ENCODE measurements at places on chromosomes 5 and 9.
A peak's percentile ranks its signal among the peaks of the same experiment; 100 is the strongest.

GRCh38 chr5:146079695-146080373 is 25.5 kb downstream of the PLAC8L1 start:
- DNase-seq, result no peak

DNA sequence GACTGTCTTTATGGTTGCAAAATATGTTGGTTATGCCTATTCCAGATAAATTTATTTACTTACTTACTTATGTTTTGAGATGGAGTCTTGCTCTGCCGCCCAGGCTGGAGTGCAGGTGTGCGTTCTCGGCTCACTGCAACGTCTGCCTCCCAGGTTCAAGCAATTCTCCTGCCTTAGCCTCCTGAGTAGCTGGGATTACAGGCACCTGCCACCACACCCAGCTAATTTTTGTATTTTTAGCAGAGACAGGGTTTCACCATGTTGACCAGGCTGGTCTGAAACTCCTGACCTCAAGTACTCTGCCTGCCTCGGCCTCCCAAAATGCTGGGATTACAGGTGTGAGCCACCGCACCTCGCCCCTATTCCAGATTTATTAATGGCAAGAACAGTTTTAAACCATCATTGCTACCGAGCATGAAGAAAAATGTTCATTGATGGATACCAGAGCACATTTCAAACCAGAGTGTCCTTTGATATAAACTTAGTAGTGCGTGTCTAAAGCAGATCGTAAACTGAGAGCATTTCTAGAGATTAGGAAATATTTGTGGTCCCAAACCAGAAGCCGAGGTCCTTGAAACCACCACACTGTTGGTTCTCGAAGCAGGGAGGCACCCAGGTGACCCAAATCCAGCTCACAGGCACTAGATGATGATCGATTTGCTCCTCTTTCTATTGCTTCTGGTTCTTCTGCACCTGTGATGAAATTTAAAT is 85.2 kb downstream of the GRAMD2B start:
- DNase-seq, result no peak

GRCh38 chr9:6757456-6758247 is at the start of gene KDM4C:
Gene KDM4C (plus strand): TSS chr9:6757973. CDS start chr9:6792989, 35,016 bp downstream.
- no peak for DNase-seq

DNA sequence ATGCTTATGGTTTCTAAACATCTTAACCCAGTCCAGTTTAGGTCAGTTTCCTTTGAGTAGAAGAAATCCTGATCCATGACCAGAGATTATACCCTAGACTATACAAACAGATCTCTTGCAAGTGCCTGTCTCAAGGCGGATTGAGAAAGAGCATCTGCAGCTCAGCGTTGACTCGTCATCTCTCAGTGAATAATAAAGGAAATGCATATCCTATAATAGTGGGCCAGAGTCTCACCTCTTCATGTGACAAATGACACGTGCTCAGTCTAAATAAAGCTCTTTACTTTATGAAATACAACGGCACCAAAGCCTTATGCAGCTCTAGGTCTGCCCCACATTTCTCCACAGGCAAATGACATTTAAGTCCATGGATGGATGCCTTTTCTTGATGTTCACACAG is 179.4 kb upstream of the NR3C1 start:
- DNase-seq, result no peak

DNA sequence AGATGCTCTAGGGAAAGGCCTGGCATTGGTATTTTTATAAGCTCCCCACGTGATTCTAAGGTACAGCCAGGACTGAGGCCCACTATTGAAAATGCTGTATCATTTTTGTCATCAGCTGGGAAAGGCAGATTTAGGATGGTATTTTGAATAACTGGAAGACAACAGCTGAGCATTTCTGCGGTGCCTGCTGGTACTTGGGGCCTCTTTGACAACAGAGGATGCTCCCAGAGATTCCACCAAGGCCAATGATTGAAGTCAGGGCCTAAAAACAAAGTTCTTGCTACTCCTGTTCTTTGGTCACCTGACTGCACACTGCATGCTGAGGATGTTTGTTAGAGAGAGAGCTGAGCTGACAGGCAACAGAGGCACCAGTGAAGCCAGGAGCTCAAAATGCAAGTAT is 8.1 kb downstream of the FBLL1 start:
- DNase-seq, result no peak

DNA sequence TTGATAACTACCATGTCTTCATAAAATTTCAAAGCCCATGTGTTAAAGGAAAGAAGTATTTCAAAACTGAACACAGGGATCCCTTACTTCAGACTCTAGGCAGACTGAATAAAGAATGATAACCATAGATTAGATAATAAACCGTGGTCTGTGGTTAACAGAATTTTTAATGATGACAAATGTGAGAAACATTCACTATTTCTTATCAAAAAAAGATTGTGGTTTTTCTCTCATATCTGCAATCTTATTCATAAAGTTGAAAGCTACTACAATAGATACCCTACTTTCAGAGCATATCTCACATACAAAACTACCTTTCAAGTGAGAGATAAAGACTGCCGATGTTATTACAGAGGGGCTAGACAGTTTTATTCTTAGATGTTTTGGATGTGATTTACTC is 816.8 kb upstream of the DMAC1 start:
- no peak for DNase-seq

GRCh38 chr5:84453405-84453804 is 68.7 kb upstream of the EDIL3 start:
- DNase-seq, result no peak

GRCh38 chr5:151735646-151736045 is 22.8 kb downstream of the ATOX1 start:
- no peak for DNase-seq

DNA sequence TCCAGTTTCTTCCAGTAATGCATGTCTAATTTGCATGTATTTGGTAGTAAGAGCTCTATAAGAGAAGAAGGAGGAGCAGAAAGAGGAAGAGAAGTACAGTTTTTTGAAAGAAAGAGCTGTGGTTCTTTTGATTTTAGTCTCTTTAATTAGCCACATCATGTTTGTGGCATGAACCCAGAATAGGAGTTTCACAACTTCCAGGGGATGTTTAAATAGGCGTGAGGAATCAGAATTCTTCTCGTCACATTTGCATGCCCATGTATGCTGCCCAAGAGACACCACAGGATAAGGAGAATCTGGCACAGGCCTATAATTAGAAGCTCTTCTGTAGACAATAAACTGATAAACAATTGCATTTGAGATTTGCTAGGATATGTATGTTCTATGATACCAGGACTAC is 78.7 kb downstream of the GAS1 start:
- no peak for DNase-seq

DNA sequence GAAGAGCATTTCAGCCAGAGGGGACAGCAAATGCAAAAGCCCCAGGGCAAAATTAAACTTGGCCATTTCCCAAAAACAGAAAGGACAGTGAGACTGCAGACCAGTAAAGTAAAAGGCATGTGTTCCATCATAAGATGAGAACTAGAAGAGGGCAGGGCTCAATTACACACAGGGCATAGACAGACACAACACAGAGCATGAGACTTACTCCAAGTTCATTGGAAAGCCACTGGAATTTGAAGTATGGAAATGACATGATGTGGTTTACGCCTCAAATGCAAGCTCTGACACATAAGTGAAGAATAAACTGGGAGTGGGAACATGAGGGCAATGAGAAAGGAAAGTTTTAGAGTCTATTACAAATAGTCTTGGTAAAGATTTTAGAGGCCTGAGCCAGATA is 446.6 kb upstream of the GRIA1 start:
- no peak for DNase-seq

GRCh38 chr9:104805441-104805840 is 41.5 kb downstream of the NIPSNAP3B start:
- no peak for DNase-seq

DNA sequence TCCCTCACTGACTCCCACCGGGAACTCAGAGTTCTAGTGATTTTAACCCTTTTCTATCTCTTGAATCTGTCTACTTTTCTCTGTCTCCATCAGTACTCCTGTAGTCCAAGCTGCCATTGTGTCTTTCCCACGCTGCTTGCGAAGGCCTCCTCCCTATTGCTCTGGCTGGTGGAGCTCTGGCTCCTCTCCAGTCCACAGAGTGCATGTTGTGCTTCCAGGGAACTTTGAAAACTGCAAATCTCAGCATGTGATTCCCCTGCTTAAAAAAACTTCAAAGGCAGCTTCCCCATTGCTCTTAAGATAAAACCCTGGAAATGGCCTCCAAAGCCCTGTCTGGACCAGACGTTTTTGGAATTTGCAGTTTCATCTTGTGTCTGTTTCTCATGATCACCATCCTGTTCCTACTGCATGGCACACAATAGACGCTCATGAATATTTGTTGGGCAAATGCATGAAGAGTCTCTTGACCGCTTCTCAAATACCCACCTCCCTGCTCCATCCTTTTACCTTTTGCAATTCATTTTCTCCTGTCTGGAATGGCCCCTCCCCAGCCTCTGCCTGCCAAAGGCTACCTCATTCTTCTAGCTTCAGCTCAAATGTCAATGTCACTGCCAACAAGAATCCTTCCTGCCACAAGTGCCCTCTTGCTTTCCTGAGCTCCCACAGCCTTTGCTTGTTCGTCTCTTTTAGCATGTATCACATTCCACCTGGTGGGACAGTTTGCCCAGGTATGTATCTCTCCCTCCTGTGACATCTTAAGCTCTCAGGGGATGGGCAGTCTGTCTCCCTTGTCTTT is 293.2 kb downstream of the ARHGAP26 start:
- DNase-seq, result no peak

DNA sequence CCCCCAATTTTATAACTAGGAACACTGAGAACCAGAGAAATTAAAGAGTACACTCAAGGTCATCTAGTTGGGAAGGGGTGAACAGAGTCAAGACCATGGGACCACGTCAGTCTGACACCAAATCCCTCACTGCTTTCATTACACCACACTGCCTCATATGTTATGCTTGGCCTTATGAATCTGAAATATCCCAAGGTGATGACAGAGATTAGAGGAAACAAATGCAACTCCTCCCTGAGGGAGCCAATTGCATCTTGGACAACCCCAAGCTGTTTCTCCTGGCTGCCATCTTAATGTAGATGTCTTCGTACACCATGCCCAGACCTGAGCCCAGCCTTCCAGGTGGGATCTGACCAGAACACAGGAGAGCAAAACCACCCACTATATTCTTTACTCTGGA is 60.6 kb upstream of the ABCA1 start:
- DNase-seq, result no peak

DNA sequence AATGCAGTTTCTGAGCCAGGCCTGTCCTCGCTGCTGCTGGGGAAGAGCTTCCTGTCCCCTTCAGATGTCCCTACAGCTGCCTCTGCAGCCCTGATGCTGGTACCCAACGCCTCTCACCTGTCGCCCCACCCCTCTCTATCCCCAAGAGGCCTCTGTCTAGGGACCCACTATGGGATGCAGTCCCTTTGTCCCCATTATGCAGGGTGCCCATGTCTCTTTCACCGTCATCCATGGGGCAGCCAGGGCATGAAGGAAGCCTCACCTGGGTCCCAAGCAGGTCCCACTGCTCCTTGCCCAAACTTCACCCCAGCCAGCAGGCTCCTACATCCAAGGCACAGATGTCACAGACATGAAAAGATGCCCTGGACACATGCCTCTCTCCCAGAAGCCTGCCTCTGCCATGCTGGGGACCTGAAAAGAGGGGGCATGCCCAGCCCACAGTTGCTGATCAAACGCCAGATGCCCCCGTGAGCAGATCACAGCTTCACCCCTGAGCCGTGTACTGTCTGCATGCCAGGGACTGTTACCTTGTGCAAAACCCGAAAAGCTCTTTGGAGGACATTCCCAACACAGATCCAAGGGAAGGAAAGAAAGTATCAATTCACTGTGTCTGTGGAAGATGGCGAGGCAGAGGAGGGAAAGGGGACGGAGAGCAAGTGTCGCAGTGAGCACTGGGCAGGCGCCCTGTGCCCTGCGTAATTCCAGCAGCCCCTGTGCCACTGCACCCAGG is 81.0 kb downstream of the ADAMTS2 start:
- DNase-seq, result peak; percentile 87

GRCh38 chr5:71877511-71877910 is 158.4 kb downstream of the CARTPT start:
- no peak for DNase-seq

GRCh38 chr5:131610198-131611063 is 24.6 kb downstream of the RAPGEF6 start:
- DNase-seq, result no peak

DNA sequence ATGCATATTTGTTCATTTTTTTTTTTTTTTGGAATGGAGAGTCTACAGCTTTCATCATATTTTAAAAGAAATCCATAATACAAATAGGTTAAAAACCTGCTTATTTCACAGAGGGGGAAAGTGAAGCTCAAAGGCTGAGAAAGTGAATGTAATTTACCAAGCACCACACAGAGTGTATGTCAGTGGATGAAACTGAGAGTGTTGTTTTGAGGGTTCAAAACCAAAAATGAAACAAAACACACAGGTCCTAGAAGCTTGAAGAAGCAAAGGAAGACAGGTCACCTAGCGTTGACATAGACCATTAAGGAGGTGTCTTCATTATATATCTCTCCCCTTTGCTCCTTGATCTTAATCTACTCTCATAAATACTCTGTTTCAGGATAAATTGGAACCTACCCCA is 7.5 kb downstream of the NMUR2 start:
- no peak for DNase-seq

GRCh38 chr5:148020257-148020988 is 43.4 kb upstream of the SPINK5 start:
- no peak for DNase-seq

- DNase-seq, result no peak
These were observed 94.6 kb downstream of the ADAMTS2 start for GRCh38 chr5:179250561-179251225.

DNA sequence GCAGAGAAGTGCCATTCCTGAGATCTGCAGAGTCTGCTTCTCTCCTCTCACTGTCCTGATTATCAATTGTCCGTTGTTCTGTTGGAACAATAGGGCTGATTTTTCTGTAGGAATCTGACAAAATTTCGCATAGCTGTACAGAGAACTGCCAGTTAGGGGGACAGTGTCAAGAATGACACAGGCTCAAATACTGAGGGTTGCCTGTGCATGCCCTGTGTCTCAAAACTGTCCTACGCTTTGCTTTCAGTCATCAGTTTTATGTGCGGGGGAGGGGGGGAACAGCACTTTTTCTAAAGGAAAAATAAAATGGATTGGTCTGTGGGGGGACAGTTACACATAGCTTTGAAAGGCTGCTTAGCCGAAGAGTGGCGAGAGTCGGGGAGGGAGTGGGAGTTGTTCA is 248.6 kb downstream of the PDZD2 start:
- DNase-seq, result no peak

- no peak for DNase-seq
These were observed 262.9 kb downstream of the SPOCK1 start for GRCh38 chr5:137236252-137236651.

GRCh38 chr5:136811086-136811485 is 445.7 kb upstream of the TRPC7 start:
- DNase-seq, result no peak

DNA sequence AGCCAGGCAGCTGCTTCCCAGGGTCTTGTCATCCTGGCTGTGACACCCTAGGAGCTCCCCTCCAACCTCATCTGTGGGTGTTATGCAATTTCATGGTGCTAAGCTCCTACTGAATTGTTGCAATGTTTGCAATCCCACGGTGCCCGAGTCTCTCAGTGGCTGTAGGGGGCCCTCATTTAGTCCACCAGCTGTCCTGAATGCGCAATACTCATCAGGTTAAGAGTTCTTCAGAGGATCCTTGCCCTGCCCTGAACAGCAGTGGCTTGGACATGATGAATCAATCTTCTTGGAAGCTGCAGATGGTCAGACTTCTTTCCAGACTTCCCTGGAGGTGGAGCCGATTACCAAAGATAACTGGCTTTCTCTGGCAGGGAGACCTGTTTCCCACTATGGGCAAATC is 584.1 kb downstream of the CCDC171 start:
- no peak for DNase-seq
